Activated T-helper 17 cell treated with anti-CD3 and anti-CD28 coated beads, Interleukin-2, amount 50 U/mL, for 72 hours (primary cell): ENCODE measurements at places on chromosomes 2 and 18. TPM values are rescaled to one million over a fixed set of nuclear protein-coding genes. Genes with fewer than 3 reads are reported as not detected.

DNA sequence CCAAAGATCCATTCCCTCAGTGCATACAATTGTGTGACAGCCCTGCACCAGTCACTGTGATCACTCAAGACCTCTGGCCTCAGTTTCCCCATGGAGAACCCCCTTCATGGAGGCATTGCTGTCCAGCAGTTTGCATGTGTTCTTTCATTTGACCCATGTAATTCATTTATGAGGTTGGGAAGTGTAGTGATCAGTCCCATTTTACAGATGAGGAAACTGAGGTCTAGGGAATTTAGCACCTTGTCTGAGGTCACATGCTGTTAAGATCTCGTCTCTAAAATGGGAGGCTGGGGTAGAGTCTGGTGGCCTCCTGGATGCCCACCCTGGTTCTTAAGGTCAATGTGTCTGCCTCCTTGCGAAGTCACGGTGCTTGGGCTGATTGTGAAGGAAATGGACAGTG is 19.1 kb downstream of the LDLRAD4 start:
- no peak for ATAC-seq

GRCh38 chr2:112006076-112006410 is 49.0 kb upstream of the TMEM87B start:
- ATAC-seq, result no peak

SCLY gene
- total RNA-seq, result 56.2 TPM

BOLL gene
- not detected for total RNA-seq

- ATAC-seq, result no peak
These were observed 89.5 kb downstream of the COL6A3 start for GRCh38 chr2:237324405-237324831.

CDH20 gene
- total RNA-seq, result not detected

DNA sequence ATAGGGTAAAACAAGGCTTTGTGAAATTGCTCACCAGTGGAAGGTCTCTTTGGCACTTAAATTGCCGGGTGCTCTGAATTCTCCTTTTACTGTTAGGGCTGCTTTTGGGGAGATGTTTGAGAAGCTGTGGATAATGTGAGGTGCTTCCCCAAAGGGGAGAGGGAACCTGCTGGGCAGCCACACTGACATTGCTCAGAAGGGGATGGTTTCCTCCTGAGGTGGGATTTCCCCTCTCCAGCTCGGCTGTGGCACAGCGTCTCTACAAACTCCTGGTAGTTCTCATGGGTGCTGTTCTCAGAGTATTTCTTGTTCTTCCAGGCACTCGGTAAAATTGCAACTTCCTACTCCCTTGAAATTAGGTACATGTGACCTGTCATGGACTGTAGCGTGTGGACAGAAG is 124.2 kb downstream of the LPIN1 start:
- peak; percentile 37 for ATAC-seq

- ATAC-seq, result no peak
These were observed 127.3 kb upstream of the TACR1 start for GRCh38 chr2:75326645-75327044.

- ATAC-seq, result no peak
These were observed 292.7 kb upstream of the CHAC2 start for GRCh38 chr2:53474914-53475313.

IL1R2 gene
- 97.6 TPM for total RNA-seq

FABP1 gene
- total RNA-seq, result not detected

REG1B gene
- not detected for total RNA-seq

DNA sequence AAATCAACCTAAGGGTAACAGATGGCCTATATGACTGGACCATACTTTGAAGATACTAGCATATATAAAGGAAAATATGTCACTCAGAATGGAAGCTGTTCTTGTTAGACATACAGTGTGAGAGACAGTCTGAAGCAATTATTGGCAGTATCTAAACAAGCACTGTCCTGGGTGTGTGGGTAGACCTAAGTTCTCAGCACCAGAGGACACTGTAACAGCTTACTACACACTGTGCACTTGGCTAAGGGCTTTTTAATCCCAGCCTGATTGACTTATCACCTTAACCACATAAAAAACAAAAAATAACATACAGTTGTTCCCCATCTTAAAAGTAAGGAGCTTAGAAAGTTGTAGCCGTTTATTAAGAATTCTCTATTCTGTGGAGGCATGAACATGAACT is 1066.1 kb upstream of the FANCL start:
- ATAC-seq, result no peak

DNA sequence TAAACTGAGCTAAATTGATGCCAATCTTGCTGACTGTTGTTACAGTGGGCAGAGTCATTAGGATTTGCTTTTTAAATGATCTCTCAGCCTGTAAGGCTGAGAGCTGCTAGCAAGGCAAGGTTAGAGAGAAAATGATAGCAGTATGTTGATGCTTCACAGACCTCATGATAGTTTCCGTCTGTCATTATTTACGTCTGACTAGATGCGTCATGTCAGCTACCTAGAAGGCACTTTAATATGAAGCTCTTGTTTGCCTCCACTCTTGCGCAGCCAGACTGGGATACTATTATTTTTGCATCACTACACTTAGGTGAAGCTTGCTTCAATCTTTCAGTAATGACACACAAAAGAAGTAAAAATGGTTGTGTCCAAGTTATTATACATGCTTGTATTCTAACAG is 313.8 kb downstream of the LNPK start:
- no peak for ATAC-seq

ERFE gene
- not detected for total RNA-seq

GRCh38 chr2:149290662-149291061 is 39.7 kb upstream of the LYPD6 start:
- ATAC-seq, result no peak

DNA sequence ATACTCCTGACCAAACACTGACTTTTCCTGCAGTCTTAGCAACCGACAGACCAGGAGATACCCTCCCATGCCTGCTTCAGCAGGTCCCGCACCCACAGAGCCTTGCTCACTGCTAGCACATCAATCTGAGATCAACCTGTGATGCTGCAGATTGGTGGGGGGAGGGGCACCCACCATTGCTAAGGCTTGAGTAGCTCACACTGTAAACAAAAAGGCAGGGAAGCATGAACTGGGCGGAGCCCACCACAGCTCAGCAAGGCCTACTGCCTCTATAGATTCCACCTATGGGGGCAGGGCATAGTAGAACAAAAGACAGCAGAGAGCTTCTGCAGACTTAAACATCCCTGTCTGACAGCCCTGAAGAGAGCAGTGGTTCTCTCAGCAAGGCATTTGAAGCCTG is 109.7 kb downstream of the SP100 start:
- no peak for ATAC-seq

- peak; percentile 93 for ATAC-seq
These were observed 21.7 kb downstream of the ZNF638 start for GRCh38 chr2:71353248-71353647.

DNA sequence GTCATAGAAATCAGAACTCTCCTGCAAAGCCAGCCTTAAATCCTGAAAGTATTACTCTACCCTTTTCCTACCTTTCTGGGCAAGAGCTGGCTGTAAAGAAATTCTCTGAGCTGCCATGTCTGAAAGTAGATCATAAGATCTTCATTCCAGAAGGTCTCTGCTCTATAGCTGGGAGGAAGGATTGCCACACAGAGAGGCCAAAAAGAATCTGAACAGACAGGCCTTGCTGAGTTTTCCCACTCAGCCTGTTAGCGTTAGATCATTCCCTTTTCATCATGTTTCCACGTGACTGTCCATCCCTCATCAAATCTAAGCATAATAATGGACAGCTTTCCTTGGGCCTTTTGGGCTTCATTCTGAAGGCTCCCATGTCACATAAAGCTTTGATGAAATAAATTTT is 43.2 kb upstream of the FHL2 start:
- no peak for ATAC-seq

GRCh38 chr18:36419188-36419899 is 121.8 kb downstream of the FHOD3 start:
- ATAC-seq, result no peak

CASP10 gene
- 10.8 TPM for total RNA-seq

GRCh38 chr2:232502911-232503808 is 15.5 kb upstream of the ECEL1 start:
- ATAC-seq, result peak; percentile 50

DNA sequence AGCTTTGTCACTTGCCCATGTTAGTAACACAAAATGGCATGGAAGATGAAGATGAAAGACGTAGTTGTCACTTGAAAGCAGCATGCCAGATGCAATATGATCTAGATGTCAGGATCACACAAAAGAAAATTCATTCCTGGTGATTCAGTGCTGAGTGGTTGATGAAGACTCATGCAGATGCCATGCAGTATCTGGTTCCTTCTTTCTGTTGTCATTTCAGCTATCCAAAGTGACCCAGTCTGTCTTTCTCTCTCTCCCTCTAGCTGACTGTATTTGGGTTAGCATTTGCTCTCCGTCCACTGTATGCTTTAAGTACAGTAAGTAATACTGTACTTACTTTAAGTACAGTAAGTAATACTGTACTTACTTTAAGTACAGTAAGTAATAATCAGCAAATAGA is 50.4 kb downstream of the TTN start:
- no peak for ATAC-seq

- no peak for ATAC-seq
These were observed 331.1 kb downstream of the RND3 start for GRCh38 chr2:150156415-150156814.

DNA sequence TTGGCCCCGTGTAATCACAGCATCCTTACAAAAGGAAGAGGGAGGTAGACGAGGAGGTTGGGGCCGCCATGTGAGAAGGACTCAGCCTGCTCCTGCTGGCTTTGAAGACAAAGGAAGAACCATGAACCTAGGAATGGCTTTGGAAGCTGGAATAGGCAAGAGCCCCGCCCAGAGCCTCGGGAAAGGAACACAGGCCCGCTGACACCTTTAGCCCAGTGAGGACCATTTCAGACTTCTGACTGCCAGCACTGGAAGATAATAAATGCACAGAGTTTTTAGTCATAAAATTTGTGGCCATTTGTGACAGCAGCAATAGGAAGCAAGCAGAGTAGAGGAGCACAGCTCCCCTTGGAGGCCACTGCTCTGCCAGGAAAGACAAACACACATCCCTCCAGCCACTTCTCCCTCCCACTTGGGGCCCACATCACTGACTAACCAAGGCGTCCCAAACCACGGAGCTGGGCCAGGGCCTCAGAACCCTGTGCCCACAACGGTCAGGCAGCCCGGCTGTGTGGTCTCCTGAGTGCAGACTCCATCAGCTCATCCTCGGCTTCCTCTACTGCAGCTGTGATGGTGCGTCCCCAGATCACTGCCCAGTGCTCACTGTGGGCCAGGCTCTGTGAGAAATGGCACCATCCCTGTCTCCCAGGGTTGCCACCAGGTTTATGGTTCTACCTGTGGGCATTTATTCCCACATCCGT is 39.7 kb downstream of the TFCP2L1 start:
- ATAC-seq, result no peak

GRCh38 chr2:223026357-223027110 is 25.5 kb upstream of the KCNE4 start:
- no peak for ATAC-seq

GRCh38 chr2:61134141-61134540 is 27.8 kb upstream of the C2orf74 start:
- ATAC-seq, result no peak

EIPR1 gene
- 26.1 TPM for total RNA-seq

DNA sequence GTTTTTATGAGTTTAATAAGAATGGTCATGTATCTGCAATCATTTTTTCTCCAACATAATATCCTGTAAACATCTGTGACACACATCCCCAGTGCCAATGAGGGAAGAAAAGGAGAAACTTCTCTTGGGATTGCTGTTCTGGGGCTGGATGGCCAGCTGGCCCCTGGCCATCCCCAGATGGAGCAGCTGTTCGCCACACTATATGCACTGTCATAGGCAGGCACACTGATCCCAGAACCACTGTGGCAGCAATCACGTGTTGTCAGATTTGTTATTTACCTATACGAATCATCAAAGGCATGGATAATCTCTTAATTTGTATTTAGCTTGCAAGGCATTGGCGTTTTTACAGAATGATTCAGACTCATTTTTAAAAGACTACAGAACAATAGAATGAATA is 167.6 kb upstream of the ACAA2 start:
- no peak for ATAC-seq

- ATAC-seq, result no peak
These were observed 170.0 kb downstream of the CTIF start for GRCh38 chr18:48708807-48709206.

GRCh38 chr18:59643740-59644139 is 53.5 kb downstream of the CCBE1 start:
- no peak for ATAC-seq

DNA sequence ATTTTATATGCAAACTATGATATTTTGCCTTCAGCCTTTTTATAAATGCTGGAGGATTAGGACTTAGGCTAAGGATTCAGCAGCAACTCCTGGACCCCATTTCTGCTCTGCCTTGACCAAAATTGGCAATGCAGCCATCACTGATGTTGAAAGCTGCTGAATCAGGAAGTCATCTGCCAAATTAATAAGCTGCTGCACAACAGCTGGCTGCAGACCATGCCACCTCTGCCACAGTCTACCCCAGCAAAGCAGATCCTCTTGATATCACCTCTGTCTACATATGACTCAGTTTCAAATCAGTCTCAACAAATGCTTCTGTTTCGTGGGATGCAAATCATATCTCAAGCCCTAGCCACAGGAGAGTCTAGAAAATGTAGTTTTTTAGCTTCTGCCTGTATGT is 7.1 kb upstream of the SOS1 start:
- ATAC-seq, result peak; percentile 57

GRCh38 chr2:26715528-26716270 is 23.2 kb downstream of the KCNK3 start:
- no peak for ATAC-seq

- no peak for ATAC-seq
These were observed 78.6 kb downstream of the HAUS1 start for GRCh38 chr18:46182633-46183358.

DNA sequence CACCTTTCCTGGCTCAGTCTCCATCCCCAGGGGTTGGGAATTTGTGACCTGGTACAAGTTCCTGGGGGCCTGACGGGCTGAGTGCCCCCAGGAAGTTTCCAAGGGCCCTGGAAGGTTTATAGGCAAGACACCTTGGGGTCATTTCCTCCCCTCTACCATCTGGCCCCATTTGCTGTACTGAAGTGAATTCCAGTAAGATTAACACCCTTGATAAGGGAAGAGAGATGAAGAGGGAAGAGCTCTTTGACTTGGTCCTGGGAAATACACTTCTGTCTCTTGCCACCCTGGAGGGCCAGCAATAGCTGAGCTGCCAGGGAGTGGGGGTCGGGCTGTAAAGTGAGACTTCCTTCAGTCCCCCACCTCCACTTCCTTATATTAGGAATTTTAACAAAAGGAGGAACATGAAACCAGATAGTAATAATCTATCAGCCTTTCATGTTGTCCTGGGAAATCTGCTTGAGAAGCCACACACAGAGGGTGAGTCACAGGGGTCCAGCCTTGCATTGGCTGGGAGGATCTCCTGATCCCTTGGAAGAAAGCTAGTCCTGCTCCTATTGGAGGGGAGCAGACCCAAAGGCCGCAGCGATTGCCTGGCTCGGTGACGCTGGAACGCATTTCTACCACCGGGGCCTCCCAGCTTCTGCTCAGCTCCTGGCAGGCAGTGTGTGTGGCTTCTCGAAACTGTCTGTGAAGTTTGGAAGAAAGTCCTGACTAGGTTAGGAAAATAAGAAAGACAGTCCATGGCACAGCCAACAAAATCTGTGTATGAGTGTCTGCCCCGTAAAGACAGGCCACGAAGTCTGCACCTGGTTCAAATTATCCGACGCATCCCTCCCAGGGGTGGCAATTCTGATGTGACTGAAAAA is 87.3 kb downstream of the ACAA2 start:
- ATAC-seq, result no peak

GRCh38 chr2:67833632-67834031 is 229.2 kb downstream of the C1D start:
- no peak for ATAC-seq
